ENCODE measurements at places on chromosomes 7 and 10.
A peak's percentile ranks its signal among the peaks of the same experiment; 100 is the strongest.

- no peak for DNase-seq
These were observed 958.8 kb upstream of the ZNF722 start for GRCh38 chr7:63039882-63040281.

GRCh38 chr7:156811706-156812105 is 81.3 kb downstream of the LMBR1 start:
- no peak for DNase-seq

- peak; percentile 52 for DNase-seq
These were observed 58.0 kb downstream of the CREB5 start for GRCh38 chr7:28470344-28470743.

- no peak for DNase-seq
These were observed 38.3 kb downstream of the NT5C3A start for GRCh38 chr7:33024189-33024757.

GRCh38 chr10:29186221-29186620 is 102.6 kb upstream of the LYZL1 start:
- DNase-seq, result no peak

DNA sequence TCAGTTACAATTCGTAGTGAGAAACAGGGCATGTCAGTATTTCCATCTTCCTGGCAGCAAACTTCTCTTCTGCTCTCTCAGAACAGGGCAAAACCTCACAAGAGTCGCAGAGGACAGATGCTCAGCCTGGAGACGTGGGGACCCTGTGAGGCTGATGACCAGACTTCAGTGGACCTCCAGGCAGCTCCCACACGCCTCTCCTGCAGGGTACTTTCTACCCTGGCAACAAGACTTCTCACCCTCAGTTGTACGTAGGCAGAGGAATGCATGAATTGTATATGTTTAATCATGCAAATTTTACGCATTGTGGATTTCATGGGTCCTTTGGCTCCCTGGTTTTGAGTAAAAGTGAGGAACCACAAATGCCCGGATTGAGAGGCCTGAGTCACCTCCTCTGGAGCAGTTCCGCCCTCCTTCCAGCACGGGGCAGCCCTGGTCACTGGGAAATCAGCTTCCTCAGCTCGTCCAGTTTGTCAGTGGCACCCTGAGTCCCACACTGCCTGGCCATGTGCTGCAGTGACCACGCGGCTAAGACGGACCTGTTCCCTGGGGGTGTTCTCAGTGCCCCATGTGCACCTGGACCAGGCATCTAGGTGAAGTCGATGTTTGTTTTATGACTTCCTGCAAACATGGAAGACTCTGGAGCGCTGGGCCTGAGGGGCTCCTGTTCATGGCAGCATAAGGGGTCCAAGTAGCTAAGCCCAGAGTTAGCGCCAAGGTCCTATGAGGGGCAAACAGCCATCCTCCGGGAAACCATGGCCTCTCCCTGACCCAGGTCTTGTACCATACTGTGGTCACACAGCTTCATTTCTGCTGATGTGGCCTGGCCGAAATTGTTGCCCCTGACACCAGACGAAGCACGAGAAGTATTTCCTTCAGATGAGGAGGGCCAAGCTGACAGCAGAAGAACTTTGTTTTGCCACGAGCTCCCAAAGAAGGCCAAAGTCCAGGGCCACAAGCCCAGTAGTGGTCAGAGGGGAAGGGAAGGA is 165.1 kb downstream of the TNS3 start:
- no peak for DNase-seq

GRCh38 chr10:44961931-44962750 is 2.5 kb downstream of the RASSF4 start:
- DNase-seq, result no peak

DNA sequence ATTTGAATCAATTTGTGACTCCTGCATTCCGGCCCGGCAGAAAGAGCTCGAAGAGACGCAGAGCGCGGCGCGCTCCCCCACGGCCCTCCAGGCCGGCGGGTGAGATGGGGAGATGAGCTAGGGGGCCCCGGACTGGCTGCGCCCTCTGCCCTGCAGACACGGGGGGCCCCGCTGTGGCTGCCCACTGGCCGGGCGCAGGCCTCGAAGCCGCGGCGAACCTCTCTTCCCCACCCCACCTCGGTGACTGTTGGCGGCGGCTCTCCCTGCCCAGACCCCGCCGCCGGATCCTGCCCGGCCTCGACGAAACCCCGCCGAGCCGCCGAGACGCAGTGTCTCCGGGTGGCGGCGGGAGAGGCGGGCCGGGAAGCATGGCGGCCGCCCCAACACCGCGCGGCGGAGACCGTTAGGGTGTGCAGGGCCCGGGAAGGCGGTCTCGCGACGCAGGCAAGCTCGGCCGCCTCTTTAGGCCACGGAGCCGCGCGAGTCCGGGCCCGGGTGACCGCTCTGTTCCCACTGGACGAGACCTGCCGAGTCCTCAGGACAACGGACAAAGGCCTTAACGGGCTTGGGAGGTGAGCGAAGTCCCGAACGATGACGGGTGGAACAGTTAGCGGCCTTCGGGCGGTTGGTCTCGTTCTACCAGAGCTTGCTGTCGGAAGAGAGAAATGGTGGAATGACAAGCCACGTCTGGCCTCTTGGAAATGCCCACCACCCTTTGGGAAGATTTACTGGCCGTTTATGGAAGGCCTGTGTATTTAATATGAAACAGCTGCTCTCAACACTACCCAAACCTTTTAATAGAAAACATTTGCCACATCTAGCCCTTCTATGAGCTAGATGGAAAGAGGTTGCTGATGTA is 24.3 kb downstream of the NUP42 start:
- DNase-seq, result no peak

DNA sequence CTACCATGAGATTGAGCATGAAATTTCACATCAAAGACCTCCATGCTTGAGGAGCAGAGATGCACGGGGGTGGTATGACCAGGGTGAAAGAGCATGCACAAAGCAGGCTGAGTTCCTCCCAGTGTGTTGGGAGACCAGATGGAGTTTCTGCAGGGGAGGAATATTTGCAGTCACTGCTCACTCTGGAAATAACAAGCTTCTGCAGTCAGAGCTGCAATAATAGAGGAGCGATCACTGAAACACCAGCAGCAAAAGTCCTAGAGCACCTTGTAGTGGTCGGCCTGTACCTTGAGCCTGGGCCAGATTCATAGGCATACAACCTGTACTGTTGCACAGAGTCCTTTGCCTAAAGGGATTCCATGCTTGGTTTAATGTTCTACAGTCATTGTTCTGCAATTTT is 184.5 kb upstream of the SP8 start:
- DNase-seq, result no peak

DNA sequence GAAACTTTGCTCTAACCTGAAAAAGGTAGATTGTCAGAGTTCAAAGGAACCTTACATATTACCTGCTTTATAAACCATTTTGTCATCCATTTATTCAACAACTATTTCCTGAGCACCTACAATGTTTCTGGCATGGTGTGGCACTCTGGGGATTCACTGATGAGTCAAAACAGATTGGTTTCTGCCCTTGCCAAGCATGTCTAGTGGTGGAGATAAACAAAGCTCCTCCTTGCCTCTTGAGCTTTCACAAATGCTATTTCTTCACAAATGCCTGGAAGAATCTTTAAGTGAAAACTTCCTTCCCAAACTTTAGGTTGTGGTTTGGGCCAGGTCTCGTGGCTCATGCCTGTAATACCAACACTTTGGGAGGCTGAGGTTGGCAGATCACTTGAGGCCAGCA is 85.1 kb upstream of the RELN start:
- no peak for DNase-seq

- DNase-seq, result no peak
These were observed 95.1 kb upstream of the SAMD8 start for GRCh38 chr10:75016325-75016724.

GRCh38 chr10:126080879-126081411 is 184.6 kb downstream of the FANK1 start:
- peak; percentile 40 for DNase-seq

- no peak for DNase-seq
These were observed 40.3 kb downstream of the VIPR2 start for GRCh38 chr7:159104188-159104920.

- DNase-seq, result no peak
These were observed 101.2 kb downstream of the GRB10 start for GRCh38 chr7:50681432-50682045.

DNA sequence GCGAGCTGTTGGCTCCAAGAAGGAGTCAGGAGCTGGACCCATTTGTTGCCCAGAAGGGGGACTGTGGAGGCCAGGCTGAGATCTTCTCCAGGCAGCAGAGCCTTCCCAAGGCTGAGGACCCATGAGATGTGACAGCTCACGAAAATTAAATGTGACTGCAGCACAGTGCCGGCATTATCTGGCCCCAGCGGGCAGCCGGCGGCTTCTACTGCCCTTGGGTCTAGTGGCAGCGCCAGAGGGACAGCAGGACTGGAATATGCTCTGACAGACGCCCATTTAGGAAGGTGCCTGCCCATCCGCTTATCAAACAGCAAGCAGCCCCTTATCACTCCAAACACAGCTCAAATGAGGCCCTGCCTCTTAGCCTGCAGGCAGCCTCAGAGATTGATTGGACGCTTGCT is 122.9 kb upstream of the LYZL2 start:
- no peak for DNase-seq

- DNase-seq, result no peak
These were observed 900 bp downstream of the CDHR1 start for GRCh38 chr10:84195044-84195830.

GRCh38 chr7:157682946-157683746 is 346.3 kb downstream of the DNAJB6 start:
- DNase-seq, result no peak

DNA sequence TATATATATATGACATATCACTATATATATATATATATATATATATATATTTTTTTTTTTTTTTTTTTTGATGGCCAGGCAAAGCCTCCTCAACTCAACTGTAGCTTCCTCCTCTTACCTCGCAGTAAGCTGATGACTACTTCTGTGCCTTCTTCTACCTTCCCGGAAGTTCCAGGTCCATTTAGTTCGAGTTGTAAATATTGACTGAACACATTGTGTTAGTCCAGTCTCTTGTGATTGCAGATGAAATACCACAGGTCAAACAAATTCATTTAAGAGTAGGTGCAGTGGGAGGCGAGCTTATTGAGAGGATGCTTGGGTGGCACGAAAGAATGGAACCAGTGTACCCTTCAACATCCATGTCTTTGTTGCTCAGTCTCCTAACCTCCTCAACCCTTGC is 144.6 kb downstream of the ST7 start:
- no peak for DNase-seq

DNA sequence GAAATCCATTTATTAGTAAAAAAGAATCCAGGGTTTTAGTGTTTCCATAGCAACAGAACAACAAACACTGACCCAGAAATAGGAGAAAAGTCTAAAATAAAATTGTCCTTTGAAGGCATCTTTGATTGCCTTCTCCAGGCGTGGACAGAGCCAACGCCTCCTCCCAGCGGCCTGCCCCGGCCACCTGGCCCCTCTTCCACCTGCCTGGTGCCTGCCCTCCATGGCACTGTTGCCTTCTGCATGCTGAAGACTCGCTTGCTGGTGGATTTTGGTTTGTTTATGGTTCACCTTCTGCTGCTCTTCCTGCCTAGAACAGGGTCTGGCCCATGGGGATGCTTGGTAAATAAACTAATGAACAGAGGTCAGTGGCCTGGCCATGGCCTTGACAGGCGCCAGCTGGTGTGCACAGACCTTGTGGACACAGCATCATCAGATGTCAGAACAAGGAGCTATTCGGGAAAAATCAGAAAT is 107.4 kb downstream of the DYNC2I1 start:
- DNase-seq, result no peak

GRCh38 chr7:82105463-82105862 is 335.6 kb upstream of the HGF start:
- no peak for DNase-seq

- no peak for DNase-seq
These were observed 211.1 kb downstream of the GALNT17 start for GRCh38 chr7:71343039-71343438.

- DNase-seq, result no peak
These were observed 13.0 kb upstream of the AKR1E2 start for GRCh38 chr10:4813023-4813422.

DNA sequence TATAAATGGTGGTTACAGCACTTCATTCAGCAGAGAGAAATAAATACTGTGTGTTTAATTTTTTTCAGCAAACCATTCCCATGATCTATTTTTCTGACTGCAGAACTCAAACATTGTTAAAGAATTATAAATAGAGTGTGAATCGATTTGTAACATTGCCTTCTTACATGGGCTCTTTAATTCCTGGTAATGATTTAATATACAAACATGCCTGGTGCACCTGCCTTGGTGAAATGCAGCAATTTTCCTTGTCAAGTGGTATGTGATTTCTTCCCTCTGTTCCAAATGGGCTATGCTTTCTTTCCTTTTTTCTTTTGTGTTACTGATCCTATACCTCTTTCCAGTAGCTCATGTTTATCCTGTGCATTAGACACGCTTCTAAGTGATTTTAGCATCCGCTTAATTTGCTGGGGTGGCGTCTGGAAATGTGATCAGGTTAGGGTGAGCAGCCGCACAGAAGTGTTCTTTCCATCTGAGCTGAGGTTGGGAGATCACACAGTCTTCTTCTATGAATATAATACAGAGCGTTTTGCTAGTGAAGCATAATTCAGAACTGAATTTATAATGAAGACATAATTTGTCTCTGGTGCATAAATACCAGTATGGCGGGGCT is 94.3 kb upstream of the ITGB1 start:
- no peak for DNase-seq

DNA sequence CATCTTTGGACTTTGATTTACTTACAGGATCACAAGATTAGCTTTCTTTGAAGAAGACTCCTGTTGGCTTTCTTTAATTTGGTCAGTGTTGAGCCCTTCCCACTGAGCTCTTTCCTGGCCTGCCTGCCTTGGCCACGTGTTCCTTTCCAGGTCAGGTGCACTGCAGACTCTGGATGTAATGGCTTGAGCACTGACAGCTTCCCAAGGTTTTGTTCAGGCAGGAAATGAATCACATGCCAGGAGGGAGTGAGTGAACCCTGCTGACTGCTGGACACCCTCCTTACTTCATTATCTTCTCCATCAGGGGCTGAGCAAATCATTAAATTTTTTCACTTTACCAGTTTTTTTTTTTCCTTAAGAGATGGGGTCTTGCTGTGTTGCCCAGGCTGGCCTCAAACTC is 29.8 kb downstream of the SNX10 start:
- no peak for DNase-seq

DNA sequence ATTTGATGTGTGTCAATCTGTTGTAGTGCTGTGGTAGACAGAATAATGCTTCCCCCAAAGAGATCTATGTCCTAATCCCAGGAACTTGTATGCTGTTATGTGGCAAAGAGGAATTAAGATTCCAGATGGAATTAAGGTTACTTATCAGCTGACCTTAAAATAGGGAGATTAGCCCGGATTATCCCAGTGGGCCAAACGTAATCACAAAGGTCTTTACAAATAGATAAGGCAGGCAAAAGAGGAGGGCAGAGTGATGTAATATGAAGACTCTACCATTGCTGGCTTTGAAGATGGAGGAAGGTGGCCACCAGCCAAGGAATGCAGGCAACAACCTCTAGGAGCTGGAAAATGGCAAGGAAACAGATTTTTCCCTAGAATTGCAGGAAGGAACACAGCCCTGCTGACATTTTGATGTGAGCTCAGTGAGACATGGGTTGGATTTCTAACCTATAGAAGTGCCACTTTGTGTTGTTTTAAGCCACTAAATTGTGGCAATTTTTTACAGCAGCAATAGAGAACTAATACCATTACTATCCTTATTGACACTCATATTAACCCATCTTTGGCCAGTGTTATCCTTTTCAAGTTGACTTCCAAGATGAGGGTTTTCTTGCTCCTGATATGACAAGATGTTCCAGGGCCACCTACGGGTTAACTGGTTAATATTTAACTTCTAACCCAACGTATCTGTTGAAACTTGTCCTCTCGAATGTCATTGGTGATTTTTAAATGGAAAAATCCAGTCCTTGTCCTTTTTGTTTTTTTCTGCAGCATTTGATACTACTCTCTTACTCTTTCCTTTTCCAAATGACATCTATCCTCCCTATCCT is 29.3 kb downstream of the CYCS start:
- no peak for DNase-seq

GRCh38 chr7:151312356-151312755 is 29.3 kb upstream of the NUB1 start:
- no peak for DNase-seq
